GM03348 (cell line): ENCODE measurements at places on chromosomes 2 and 18.

DNA sequence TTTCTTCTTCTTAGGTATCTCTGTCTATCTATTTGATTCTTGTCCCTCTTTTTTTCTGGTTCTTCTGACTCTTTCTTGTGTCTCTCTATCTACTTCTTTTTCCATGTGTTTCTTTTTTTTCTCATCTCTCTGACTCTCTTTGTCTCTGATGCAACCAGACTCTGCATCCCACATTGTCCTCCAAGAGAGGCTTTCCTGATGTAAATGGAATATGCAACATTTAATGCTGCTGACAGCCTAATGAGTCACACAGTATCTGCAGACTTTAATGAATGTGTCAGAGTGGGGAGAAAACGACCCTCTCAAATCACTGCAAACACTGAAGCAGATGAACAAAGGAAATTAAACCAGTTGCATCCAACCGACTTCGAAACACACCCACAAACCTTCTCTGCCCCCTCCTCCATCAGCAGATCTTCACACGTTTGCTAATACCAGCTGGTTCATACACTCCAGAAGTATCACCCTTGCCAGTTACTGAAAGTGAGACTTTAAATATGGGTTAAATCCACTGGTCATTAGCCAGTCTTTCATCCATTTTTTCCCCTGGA lies 351.5 kb downstream of the TXNL1 start:
- peak; percentile 43 for DNase-seq

- DNase-seq, result no peak
Observed at GRCh38 chr18:21183670-21184069, 58.4 kb upstream of the GREB1L start.

- DNase-seq, result no peak
Observed at GRCh38 chr2:36541891-36542595, 55.9 kb downstream of the FEZ2 start.

GRCh38 chr2:207251022-207251421 lies 85.3 kb upstream of the KLF7 start:
- no peak for DNase-seq

DNA sequence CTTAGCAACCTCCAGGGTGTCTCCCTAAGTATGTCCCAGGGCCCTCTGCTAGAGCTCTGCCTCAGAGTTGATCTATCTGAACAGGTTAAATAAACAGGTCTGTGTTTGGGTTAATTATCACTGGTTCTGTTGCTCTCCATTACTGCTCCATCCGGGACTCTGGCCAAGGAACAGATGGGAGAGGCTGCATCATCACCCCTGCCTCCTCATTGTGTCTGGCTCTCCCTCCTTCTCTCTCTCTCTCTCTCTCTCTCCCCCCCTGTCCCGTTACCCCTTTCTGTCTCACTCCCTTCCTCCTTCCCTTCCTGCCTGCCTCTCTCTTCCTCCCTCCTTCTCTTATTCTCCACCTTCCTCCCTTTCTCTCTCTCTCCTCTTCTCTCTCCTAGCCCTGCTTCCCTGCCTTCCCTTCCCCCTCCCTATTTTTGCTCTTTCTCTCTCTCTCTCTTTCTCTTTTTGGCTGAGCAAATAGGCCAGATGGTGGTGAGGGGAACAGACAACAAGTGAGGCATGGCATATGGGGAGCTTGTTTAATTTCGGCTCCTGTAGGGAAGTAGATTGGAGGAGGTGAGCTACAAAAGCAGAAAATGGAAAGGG lies 62.1 kb downstream of the SETBP1 start:
- DNase-seq, result peak; percentile 80

GRCh38 chr2:234960175-234961088 lies 8.6 kb downstream of the SH3BP4 start:
- DNase-seq, result no peak

GRCh38 chr2:4107179-4107578 lies 403.8 kb downstream of the DCDC2C start:
- DNase-seq, result no peak

- no peak for DNase-seq
Observed at GRCh38 chr18:40904295-40904694, 1050.7 kb upstream of the PIK3C3 start.

GRCh38 chr2:157853211-157853610 lies 22.9 kb downstream of the ACVR1 start:
- DNase-seq, result no peak
